ENCODE measurements at places on chromosomes 5 and 9.

GRCh38 chr5:149749481-149750365 lies 19.6 kb downstream of the PPARGC1B start:
- DNase-seq = no peak

GRCh38 chr5:151222054-151222789 lies 1.7 kb downstream of the CCDC69 start:
- no peak for DNase-seq

GRCh38 chr9:133758228-133758627 lies 20.1 kb upstream of the SARDH start:
- DNase-seq = no peak

- DNase-seq = no peak
Measured at GRCh38 chr9:29945012-29945411, 2371.7 kb upstream of the C9orf72 start.

All from hematopoietic multipotent progenitor cell (in vitro differentiated cells).